ENCODE measurements at places on chromosomes 4 and X. TPM values are rescaled to one million over a fixed set of nuclear protein-coding genes. Genes with fewer than 3 reads are reported as not detected.

Gene SSX2
- total RNA-seq: not detected

- no peak for DNase-seq
- H3K27me3 ChIP-seq: peaks cover 1% of the 10 kb centered on the region
- H3K27ac ChIP-seq: peak overlapping the region; percentile 60
- peaks cover 40% of the 10 kb centered on the region for H3K4me1 ChIP-seq
- no peaks in the 10 kb centered on the region for H3K36me3 ChIP-seq
- peak overlapping the region; percentile 6 for H3K4me3 ChIP-seq
These were observed 17.0 kb upstream of the TMEM154 start for GRCh38 chr4:152696764-152697261.

Gene FAM9B
- not detected for total RNA-seq

Gene LRCH2
- total RNA-seq: not detected

DNA sequence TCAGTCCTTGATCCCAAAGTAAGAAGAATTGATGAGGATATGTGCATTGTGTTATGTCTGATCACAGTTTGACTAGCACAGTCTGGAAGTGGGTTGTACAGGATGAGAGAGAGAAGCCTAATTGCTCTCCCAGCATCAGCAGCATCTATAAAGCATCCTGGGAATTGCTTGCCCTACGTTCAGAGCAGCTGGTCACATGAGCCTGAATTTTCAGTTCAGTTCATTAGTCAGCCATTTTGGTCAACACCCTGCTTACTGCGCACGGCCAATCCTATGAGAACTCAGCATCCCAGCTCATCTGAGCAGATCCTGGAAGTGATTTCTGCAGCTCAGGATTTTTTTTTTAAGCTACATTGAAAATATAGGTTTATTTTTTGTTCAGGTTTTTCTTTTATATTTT lies at the start of gene RUFY3:
Gene RUFY3, plus strand, starts transcription at position 218 of the 400 bp plus-strand sequence. CDS start 610 bp downstream, outside the sequence.
- H3K4me1 ChIP-seq: peaks cover 9% of the 10 kb centered on the region
- H3K4me3 ChIP-seq: no peak within 1 kb of the TSS
- no peak within 1 kb of the TSS for H3K27ac ChIP-seq
- DNase-seq: no peak
- no peaks in the 10 kb centered on the region for H3K36me3 ChIP-seq

- no peaks in the 10 kb centered on the region for H3K36me3 ChIP-seq
- H3K27ac ChIP-seq: no peak overlapping the region
- DNase-seq: no peak
These were observed 408.6 kb upstream of the ACTRT1 start for GRCh38 chrX:128460835-128461234.

DNA sequence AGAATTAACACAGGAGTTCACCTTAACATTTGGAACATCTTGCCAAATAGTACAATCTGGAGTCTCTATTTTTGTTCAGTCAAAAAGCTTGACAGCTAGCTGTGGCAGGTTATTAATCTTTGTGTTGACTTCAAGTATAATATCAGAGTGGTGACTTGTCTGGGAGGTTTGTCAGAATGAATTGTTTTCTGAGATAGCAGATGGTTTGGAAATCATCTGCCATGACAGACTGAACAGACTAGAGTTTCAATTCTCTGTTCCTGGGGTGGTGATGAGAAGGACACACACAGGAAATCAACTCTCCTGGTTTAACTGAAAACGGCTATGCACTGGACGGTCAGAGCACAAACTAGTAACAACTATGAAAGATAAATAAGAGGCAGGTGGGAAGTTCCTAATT lies 203.3 kb upstream of the EMCN start:
- no peak overlapping the region for H3K4me3 ChIP-seq
- H3K36me3 ChIP-seq: no peaks in the 10 kb centered on the region
- H3K27ac ChIP-seq: no peak overlapping the region
- no peak for DNase-seq

DNA sequence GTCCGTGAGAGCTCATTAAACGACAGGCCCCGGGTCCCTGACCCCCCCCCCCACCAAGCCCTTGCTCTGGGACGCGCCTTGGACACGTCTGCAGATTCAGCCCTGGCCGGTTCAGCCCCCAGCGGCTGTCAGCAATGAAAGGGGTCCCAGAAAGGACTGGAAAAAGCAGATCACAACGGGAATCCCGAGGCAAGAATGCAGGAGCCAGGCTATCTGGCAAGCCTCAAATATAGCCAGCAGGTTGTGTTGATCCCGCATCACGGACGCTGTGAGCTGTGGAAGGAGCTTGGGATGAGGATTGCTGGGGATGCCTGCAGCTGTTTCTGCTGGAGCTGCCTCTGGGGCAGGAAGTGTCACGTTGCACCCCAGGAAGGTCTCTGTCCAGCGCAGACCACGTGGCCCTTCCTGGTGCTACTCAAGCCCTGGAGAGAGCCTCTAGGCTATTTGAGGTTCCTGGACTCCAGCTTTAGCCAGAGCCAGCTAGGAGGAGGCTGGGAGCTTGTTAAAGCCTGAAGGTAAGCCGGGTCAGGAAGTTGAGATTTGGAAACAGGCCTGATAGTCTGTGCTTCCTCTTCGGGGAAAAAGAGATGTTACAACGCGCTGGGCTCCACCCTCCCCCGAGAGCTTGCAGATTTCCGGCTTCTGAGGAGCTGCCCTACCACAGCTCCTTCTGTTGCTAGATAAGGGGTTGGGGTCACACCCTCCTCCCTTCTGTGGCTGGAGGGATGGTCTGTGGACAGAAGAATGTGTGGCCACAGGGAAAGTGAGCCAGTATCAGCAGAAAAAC lies 19.3 kb upstream of the CSF2RA start:
- H3K27ac ChIP-seq: peak overlapping the region; percentile 80
- peak overlapping the region; percentile 48 for H3K4me3 ChIP-seq
- peaks cover 19% of the 10 kb centered on the region for H3K4me1 ChIP-seq

DNA sequence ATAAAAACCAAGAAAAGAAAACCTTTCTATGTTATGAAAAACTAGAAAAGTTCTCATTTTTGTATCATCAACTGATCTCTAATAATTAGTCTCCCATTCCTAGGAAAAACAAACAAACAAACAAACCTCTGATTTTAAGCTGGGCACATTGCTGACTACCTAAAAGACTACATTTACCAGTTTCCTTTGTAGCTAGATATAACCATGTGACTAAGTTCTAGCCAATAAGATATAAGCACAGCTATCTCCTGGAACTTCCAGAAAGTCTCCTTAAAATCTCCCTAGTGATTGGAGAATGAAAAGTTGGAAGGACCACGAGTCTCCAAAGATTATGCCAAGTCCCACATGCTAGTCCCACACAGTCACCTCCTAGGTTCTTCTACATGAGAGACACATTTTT lies 108.9 kb downstream of the NR3C2 start:
- no peak for DNase-seq
- no peaks in the 10 kb centered on the region for H3K27me3 ChIP-seq
- no peaks in the 10 kb centered on the region for H3K36me3 ChIP-seq
- H3K4me1 ChIP-seq: no peaks in the 10 kb centered on the region
- H3K4me3 ChIP-seq: no peak overlapping the region
- H3K27ac ChIP-seq: no peak overlapping the region

GRCh38 chr4:132513491-132513890 lies 635.6 kb upstream of the PCDH10 start:
- no peak overlapping the region for H3K4me3 ChIP-seq
- H3K27ac ChIP-seq: no peak overlapping the region
- no peaks in the 10 kb centered on the region for H3K4me1 ChIP-seq
- no peaks in the 10 kb centered on the region for H3K36me3 ChIP-seq
- no peaks in the 10 kb centered on the region for H3K27me3 ChIP-seq

DNA sequence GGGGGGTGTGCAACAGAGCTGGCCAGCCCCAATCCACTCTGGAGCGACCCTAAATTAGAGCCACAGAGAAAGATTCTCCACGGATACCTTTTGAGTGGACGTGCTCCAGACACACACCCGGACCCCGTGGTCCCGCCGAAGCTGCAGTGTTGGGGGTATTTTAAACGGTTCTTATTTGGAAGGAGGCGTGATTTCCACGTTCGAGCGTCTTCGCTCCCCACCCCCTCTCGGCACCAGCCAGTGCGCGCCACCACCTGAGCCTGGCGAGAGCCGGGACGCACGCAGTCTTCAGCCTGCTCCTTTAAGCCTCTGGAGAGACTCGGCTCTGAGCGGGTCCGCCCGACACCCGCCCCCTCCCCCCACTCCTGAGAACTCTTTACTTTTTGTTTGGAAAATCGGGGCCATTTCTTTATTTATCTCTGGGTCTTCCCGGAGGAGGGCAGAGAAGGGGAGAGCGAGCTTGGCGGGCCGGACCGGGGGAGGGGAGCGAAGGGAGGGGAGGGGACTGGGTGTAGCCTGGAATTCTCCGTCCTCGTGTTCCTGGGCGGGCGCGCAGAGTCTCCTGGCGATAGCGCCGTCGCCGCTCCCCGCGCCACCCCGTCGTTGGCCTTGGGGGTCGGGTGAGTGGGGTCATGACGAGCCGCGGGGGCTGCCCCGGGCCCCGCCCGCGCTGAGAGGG lies 668 bp upstream of the PTCHD1 start:
- no peak for DNase-seq
- no peak overlapping the region for H3K27ac ChIP-seq
- H3K27me3 ChIP-seq: peaks cover 26% of the 10 kb centered on the region
- peak overlapping the region; percentile 48 for H3K4me3 ChIP-seq
- peaks cover 14% of the 10 kb centered on the region for H3K4me1 ChIP-seq

DNA sequence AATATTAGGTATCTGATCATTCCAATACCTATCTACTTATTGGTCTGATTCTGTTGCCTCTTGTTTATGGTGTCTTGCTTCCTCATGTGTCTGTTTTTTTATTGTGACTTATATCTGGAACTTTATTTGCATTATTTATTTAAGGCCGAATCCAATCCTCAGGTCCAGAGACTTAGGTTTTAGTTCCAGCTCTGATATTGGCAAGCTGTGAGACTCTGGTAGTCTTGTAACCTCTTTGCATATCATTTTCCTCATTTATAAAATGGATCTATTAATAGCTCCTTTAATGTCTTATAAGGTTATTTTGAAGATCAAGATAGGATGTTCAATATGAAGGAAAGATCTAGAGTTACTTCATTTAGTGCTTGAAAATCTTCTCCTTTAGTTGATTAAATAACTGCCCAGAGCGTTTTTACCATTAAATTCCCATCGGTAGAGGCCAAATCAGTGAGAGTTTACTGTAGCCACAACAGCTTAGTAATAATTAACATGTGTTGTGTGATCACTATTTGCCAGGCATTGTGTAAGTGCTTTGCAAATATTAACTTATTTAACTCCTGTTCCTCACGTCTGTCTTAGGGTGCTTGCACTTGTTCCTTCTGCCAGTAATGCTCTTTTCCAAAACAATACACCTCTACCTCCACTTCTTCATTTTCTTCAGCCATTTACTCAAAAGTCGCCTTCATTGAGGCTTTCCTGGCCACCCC lies 82.2 kb downstream of the CC2D2A start:
- no peak overlapping the region for H3K27ac ChIP-seq
- H3K27me3 ChIP-seq: no peaks in the 10 kb centered on the region
- H3K4me3 ChIP-seq: no peak overlapping the region
- no peak for DNase-seq
- H3K4me1 ChIP-seq: peaks cover 4% of the 10 kb centered on the region

GRCh38 chrX:32443841-32444240 lies 767.5 kb downstream of the DMD start:
- DNase-seq: no peak
- peak overlapping the region; percentile 37 for H3K4me3 ChIP-seq
- H3K36me3 ChIP-seq: no peaks in the 10 kb centered on the region
- peaks cover 48% of the 10 kb centered on the region for H3K4me1 ChIP-seq
- H3K27me3 ChIP-seq: no peaks in the 10 kb centered on the region
- peak overlapping the region; percentile 87 for H3K27ac ChIP-seq

Gene CXCL6
- total RNA-seq: not detected

Gene BCORL1
- total RNA-seq: 8.0 TPM
